ENCODE measurements at places on chromosomes 2 and 18.

GRCh38 chr2:178202927-178203326 is 8.6 kb downstream of the OSBPL6 start:
- no peak for DNase-seq

DNA sequence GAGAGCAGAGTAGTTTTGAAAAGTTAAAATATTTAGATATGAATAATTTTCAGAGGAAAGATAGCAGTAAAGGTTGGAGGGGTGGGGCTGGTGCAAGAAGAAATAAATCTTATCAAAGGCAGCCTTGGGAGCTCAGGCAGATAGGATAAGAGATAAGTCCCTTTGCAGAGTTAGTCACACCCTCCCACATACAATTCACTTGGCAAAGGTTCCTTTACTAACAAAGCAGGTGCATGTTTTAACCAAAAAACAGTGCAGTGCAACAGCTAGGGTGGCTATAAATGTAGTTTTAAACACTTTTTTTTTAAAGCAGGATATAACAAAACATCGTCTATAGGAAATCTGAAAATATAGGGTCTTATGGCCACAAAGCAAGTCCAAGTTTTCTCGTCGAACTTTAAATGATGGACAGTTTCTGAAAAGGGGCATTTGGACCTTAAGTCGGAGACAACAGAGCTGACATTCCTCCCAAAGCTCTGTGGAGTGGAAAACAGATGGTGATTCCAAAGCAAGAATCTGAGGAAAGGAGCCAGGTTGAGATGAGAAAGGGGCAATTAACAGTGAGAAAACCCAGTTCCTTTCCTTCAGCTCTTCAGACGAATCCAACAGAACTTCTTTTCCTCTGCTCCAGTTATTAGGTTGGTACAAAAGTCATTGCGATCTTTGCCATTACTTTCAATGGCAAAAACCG is 53.0 kb downstream of the EPHA4 start:
- no peak for DNase-seq

- DNase-seq = peak; percentile 68
Observed at GRCh38 chr2:45610281-45611019, 617 bp downstream of the SRBD1 start.

GRCh38 chr2:230779126-230779525 is 66.5 kb downstream of the CAB39 start:
- no peak for DNase-seq

GRCh38 chr2:119338272-119338671 is 28.4 kb downstream of the C2orf76 start:
- no peak for DNase-seq

DNA sequence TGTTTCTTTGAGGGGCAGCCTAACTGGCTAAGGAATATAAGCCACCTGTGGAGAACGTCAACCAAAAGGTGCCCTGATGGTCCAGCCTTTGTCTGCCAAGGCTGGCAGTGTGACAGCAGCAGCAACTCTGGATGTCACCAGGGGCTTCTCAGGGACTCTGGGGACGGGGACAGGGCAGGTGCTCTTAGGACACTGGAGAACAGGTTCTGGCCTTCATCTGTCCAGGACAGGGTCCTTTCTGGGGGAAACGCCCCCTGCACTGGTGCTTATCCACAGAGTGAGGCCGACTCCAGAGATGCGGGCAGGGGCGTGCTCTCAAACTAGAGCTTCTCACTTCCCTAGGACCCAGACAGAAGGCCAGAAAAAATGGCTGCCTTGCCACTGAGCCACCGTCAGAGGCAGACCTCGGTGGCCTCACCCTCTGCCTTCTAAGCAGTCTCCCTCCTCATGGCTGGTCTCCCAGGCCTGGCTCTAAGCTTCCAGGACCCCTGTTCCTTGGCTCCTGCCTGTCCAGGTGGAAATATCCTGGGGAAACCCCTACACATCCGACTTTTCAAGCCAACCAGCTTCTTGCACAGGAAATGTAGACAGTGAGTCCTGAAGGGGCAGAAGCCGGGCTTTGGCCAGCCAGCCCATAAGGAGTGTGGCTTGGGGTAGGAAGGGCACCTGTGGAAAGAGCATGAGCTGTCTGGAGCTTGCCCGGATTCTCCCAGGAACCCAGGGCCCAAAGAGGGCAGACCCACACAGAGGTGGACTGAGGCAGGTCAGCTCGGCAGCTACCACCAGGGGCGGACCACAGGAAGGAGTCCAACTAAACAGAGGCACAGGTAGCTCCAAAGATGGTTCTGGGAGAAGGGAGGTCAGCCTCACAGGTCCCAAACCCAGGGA is 11.3 kb upstream of the SFXN5 start:
- DNase-seq = no peak

GRCh38 chr2:107698861-107699260 is 127.8 kb upstream of the RGPD4 start:
- DNase-seq = no peak

GRCh38 chr2:20818820-20819219 is 4.1 kb downstream of the LDAH start:
- DNase-seq = no peak

DNA sequence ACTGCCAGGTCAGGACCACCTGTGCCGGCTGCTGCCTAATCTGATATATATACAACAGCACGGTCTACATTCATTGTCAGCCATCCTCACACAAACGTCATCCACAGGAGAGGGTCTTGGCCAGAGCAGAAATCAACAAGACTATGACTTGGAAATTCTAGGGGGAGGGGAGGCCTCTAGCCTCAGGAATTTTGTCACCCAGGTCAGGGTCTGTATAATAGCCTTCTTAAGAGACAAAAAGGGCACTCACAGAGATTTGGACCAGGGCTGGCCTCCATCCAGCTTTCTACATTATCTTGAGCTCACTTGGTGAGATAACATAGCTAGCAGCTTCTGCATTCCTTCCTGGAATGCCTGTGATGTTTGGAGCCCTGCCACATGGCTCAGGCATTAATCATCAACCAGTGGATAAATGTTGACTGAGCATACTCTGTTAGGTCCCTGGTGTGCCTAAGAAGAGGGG is 50.4 kb upstream of the CTIF start:
- DNase-seq = peak; percentile 88

DNA sequence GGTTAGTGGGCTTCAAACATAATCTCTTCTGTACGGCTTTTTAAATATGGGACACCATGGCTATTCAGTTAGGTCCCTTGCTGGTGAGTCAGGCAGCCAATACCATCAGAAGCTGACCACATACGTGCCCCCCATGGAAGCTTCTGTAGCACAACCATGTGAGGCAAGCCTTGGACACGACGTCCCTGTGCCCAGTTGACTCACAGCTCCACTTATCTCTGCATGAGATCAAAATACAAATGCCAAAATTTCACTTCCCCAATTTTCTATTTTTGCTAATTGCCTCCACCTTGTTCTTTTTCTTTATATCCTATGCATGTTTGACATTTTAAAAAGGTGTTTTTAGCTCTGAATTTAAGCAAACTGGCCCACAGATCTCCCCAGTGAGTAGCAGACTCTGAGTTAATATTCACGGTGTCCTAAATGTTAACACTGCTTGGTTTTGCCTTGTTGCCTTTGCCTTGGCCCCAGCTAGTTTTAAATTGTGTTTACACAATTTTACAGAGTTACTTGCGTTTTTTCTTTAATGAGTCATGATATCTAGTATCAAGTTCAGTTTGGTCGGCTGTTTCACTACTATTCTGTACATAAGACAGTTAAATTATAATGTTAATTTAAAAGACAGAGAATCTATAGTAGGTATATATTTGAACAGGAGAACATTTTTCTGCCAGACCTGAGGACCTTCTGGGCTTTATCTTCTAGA is 77.5 kb downstream of the CDCA7 start:
- no peak for DNase-seq

- DNase-seq = no peak
Observed at GRCh38 chr18:63238693-63239075, 80.9 kb downstream of the BCL2 start.

DNA sequence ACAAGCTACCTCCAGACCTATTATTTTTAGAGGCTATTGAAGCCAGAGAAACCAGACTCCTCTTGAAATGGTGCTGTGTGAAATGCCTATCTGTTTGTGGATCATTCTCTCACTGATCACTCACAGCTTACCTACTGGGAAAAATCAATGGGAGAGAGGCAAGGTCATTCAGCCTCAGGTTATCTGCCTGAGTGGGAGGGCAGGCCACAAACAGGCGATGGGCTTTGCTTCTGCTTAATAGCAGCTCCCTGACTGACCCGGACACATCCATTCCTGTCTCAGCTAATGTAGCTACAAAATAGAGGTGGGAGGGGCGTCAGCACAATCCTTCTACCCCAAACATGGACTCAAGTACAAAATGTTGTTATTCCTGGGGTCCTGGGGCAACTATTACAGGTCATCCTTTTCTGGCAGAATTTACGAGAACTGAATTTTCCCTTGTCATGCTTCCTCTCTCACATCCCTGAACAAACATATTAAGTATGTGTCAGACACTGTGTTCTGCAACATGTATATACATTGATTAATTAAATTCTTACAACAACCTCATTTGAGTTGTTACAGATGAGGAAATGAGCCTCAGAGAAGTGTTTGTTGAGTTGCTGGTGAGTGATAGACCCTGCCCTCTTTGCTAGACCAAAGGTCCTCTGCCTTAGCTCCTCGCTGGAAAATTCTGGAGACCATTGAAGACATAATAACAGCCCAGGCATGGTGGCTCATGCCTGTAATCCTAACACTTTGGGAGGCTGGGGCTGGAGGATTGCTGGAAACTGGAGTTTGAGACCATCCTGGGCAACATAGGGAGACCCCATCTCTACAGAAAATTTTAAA is 60.5 kb downstream of the CDK15 start:
- DNase-seq = no peak

DNA sequence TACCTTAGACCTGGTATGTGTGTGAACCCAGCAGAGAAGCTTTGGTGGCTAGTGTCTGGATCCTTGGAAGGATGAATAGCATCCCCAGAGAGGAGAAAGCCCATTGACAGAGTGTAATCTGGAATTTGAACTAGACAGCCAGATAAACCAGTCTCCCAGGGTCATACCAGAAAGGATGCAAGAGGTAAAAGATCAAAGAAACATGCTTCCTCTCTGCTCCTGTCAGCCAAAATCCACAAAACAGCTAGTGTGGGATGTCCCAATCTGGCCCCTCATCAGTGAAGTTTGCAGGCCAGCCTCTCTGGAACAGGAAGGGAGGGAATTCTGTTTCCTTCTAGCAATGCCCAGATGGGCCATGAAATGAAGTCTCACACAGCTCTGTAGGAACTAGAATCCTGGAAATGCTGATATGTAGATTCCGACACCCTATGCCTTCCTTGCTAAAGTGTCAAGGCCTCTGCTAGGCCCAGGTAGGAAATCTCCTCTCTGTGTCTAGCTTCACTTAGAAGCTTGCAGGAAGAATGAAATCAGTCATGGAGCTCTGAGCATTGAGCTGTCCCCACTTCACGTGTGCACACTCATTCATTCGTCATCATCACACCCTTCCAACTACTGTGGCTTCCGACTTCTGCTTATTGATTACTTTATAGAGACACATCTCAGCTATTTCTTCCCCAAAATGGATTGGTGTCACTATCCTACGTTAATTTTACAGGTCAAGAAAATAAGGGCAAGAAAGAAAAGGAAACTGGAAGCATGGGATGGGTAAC is 38.0 kb downstream of the EVA1A start:
- DNase-seq = no peak

DNA sequence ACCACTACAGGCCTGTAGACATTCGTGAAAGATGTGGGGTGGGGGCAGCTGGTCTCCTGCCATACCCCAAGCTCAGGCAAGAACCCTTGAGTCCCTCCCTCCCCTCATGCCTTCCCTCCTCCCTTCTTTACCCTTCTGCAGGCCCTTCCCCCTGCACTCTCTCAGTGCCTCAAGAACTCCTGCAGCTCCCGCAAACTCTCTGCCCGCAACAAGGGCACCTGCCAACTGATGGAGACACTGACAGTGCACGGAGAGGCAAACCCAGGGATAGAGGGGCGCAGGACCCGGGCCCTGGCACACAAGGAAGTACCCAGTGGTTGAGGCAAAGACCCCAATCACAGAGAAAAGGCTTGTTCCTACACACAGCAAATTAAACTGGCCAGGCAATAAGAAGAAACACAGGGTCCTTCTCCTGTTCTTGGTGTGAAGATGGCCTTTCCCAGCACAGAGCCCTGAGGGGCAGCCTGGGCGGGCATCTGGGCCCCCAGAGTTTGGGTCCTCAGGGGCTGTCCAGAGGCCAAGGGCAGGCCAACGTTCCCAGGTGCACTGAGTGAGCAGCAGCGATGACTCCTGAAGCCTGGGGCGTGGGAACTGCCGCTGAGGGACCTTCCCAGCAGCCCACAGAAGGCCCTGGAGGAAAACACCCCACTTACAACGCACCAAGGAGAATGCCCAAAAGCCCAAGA is 1.6 kb downstream of the TEKT4 start:
- no peak for DNase-seq

DNA sequence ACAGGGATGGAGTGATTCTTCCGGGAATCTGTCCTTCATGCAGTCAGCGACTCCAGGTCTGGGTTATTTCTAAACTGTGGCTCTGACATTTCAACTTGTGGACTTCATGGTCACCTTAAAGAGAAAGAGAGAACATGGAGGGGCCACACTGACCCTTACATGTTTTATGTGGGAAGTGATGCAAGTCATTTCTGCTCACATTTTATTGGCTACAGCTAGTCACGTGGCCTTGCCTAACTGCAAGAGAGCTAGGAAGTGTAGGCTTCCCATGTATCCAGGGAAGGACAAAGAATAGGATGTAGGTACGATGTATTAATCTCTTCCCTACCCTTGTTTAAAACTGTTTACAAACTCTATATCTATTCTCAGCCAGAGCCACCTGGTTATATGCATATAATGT is 30.3 kb upstream of the AFTPH start:
- DNase-seq = no peak

DNA sequence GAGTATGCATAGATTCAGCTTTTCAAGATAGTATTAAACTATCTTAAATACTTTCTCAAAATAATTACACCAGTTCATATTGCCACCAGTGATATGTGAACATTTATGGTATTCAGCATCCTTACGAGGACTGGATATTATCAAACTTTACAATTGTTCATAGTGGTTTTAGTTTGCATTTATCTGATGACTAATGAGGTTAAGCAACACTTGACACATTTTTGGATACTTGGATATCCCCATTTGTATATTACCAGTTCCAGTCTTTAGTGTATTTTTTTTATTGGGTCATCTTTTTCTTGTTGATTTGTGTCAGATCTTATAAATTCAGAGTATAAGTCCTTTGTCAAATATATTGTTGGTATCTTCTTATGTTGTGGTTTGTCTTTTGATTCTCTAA is 128.4 kb downstream of the ASXL3 start:
- DNase-seq = no peak

DNA sequence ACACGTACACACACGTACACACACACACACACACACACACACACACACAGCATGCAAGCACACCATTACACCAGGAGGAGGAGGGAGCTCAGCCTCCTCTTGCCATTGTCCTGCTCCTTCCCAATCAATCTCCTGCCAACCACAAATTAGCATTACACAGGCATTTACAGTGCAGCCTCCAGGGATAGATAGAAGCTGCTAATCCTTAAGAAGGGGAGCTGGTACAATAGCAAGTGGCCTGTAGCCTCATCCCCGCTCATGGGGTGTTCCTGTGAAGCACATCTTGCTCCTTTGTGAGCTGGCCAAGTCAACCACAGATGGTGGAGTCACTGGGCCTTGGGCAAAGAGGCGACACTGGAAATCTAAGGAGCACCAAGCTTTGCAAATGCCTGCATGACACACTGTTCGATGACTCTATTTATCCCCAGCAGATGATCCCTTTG is 110.3 kb upstream of the PKDCC start:
- no peak for DNase-seq
